ENCODE measurements at places on chromosomes 3 and 15.
A peak's percentile ranks its signal among the peaks of the same experiment; 100 is the strongest.

GRCh38 chr3:354432-354831, 157.9 kb downstream of the CHL1 start:
- H3K4me1 ChIP-seq, result peaks cover 19% of the 10 kb centered on the region
- H3K27me3 ChIP-seq, result no peaks in the 10 kb centered on the region
- peak; percentile 51 for DNase-seq
- peaks cover 7% of the 10 kb centered on the region for H3K36me3 ChIP-seq

DNA sequence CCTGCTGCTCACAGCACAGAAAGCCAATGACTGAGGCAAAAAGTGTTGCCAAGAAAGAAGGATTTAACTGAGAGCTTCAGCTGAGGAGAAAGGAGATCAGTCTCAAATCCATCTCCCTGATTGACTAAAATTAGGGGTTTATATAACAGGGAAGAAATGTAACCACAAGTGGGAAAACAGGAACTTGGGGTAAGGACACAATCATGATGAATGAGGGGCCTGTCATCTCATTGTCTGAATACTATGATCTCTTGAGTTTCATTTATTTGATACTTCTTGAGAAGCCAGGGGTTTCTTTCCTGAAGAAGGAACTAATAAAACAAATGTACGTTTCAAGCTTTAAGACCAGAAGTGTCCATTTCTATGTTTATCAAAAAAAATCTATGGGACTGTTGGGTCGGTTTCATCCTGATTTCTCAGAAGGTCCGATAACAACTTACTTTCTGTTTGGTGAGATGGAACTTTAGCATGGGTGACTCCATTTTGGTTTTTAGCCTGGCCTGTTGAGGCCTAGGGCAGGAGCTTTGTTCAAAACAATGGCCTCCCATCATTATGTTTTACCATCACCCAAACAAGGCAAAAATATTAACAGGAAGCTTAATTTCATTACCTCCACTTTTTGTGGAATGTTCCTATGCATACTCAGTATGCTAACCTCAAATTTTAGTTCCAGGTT, 76.6 kb upstream of the PIAS1 start:
- no peak overlapping the region for H3K4me3 ChIP-seq
- H3K27me3 ChIP-seq, result no peaks in the 10 kb centered on the region
- H3K36me3 ChIP-seq, result no peaks in the 10 kb centered on the region
- DNase-seq, result no peak
- H3K4me1 ChIP-seq, result no peaks in the 10 kb centered on the region
- H3K27ac ChIP-seq, result no peak overlapping the region

DNA sequence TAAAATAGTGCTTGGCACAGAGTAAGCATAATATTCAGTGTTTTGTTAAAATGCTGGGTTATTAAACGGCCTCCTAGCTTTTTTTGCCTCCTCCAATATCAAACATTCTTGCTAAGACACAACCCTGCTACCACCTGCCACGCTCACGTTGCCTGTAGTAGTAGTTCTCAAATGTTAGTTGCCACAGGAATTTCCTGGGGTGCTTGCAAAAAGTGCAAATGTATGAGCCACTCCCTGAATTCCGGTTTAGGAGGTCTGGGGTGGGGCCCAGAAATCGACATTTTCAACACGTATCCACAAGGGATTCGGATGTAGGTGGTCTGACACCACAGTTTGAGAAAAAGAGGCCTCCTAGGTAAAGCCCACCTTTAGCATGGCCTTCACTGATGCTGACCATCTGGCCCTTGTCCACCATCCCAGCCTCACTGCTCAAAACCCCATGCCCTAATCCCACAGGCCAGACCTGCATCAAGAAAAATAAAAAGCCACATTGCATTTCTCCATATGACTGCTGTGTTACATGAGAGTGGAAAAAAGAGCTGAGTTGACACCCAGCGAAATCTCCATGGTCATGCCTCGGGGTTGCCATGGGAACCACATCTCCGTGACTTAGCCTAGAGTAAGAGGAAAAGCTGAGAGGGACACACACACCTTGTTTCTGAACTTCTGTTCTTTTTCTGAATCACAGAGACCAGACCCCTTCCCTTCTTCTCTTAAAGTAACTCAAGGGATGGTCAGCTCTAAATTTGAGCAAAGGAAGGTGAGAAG, 116.4 kb upstream of the HES1 start:
- no peaks in the 10 kb centered on the region for H3K36me3 ChIP-seq
- peaks cover 4% of the 10 kb centered on the region for H3K4me1 ChIP-seq
- no peak overlapping the region for H3K4me3 ChIP-seq
- no peak overlapping the region for H3K27ac ChIP-seq
- peaks cover 14% of the 10 kb centered on the region for H3K27me3 ChIP-seq

GRCh38 chr3:1404270-1404962, 311.6 kb downstream of the CNTN6 start:
- no peak overlapping the region for H3K27ac ChIP-seq
- no peak overlapping the region for H3K4me3 ChIP-seq

DNA sequence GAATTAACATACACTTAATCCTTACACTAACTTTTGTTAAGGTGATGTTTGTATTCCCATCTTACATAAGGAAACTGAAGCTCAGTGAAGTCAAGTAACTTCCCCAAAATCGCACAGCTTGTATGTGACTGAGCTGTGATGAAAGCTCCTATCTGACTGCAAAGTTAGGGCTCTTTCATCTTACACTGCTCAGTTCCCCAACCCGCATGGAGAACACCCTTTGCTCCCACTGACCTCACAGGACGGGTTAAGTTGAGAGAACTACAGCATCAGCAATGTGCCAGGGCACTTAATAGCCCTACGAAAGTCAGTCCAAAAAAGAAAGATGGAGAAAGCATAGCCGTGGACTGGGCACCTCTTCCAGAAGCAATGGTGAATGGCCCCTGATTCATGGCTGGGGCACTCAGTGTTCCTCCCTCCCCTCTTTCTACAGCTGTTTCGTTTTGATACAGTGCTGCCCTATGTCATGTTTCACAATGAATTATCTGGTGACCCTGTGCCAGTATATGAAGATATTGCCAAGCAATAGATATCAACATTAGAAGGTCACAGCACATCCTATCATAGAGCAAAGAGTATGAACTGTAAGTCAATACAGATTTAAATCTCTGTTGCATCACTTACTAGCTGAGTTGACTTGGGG, 38.0 kb downstream of the CADPS start:
- H3K27ac ChIP-seq, result no peak overlapping the region
- DNase-seq, result no peak
- no peak overlapping the region for H3K4me3 ChIP-seq
- no peaks in the 10 kb centered on the region for H3K4me1 ChIP-seq

DNA sequence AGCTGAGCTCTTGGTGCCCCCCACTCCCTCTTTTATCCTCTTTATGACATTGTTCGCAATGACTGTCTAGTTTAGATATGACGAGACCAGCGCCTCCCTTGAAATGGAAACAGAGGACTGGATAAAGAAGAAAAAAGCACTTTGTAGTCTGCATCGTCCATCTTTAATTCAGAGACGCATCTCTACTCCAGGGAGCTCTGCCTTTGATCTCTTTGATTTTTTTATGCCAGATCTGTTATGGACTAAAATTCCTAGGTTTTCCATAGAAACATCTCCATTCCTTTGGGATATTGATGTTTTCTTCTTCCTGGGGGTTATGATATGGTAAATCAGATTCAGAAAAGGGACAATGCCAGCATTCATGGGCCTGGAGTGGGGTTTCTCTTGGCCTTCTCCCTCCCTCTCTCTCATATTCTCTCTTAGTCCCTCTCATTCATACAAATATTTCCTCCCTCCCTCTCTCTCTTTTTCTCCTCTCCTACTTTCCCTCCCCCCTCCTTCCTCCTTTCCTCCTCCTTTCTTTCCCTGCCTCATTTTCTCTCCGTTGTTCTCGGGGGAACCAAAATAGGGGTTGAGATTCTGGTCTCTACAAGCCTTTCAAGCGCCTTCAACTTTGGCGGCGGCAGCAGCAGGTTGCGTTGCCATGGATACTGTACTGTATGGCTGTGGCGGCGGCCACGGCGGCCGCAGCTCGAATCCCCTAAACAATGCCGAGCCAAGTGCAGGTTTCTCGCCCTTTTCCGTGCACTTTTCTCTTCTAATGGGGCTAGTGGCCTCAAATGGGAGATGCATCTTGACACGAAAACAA, 45.5 kb downstream of the ZIC4 start:
- H3K27me3 ChIP-seq, result peaks cover 71% of the 10 kb centered on the region
- H3K27ac ChIP-seq, result no peak overlapping the region
- DNase-seq, result no peak
- no peaks in the 10 kb centered on the region for H3K4me1 ChIP-seq
- peaks cover 7% of the 10 kb centered on the region for H3K36me3 ChIP-seq

DNA sequence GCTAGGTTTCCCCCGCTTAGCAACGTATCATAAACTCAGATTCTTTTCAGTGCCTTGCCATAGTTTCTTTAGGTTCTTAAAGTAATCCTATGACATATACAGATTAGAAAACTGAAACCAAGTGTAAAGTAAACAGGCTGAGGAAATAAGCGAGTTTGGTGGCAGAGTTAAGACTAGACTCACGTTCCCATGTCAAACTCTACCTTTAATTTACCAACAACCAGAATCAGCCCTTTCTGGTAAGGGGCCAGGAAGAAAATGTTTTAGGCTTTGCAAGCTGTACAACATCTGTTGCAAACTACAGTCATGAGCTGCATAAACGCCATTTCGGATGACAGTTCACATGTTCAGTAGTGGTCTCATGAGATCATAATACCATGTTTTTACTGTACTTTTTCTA, 128.0 kb upstream of the PRICKLE2 start:
- H3K4me1 ChIP-seq, result no peaks in the 10 kb centered on the region
- no peak overlapping the region for H3K27ac ChIP-seq

- peaks cover 3% of the 10 kb centered on the region for H3K27me3 ChIP-seq
- no peaks in the 10 kb centered on the region for H3K36me3 ChIP-seq
- no peak overlapping the region for H3K27ac ChIP-seq
- no peak for DNase-seq
- H3K4me3 ChIP-seq, result no peak overlapping the region
These were observed 48.9 kb upstream of the GMNC start for GRCh38 chr3:190911382-190911781.

DNA sequence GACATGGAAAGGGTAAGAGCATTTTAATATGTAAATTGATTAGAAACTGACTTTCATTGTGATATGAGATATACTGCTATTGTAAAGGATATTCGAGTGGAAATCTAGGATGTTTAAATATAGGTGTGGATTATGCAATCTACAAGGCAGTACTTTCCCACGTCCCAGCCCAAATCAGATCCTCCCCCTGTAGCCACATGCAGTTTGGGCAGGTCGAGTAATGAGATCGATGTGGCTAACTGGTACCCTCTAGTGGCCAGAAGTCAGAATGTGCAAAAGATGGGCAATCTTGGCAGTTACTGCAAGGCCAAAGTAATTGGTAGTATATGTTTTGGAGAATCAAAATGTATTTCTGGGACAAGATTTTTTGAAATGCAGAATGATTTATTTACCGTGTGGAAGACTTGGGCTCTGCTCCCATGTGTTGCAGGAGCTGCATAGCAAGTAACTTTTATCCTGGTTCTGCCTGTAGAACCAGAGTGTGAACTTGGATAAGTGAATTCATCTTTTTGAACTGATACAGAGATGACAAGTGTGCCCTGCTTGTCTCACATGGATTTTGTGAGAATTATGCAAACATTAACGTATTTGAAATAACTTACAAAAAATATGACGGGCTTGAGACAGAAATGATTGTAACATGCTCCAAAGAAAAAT, 94.5 kb upstream of the ADAMTSL3 start:
- H3K27ac ChIP-seq, result no peak overlapping the region
- DNase-seq, result peak; percentile 2
- no peaks in the 10 kb centered on the region for H3K36me3 ChIP-seq
- peaks cover 16% of the 10 kb centered on the region for H3K27me3 ChIP-seq
- H3K4me3 ChIP-seq, result no peak overlapping the region
- peaks cover 3% of the 10 kb centered on the region for H3K4me1 ChIP-seq

DNA sequence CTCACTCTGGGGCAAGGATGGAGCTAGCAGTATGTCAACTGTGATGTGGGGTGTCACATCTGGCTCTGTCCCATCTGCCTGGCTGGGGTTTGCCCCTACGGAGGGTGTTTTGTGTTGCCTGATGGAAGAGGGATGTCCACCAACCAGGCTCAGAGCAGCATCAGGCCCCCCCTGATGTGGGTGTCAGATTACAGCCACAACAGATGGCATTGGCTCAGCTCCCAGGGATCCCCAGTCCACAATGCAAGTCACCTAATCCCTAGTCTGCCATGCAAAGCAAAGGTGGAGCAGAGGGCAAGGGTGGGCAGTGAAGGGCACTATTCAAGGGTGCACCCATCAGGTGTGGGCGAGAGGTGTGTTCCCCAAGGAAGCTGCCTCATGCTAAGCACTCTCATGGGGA, 48.9 kb upstream of the AMOTL2 start:
- no peak overlapping the region for H3K4me3 ChIP-seq
- no peaks in the 10 kb centered on the region for H3K4me1 ChIP-seq
- H3K27ac ChIP-seq, result no peak overlapping the region
- H3K36me3 ChIP-seq, result no peaks in the 10 kb centered on the region

GRCh38 chr3:182148360-182148759, 436.6 kb downstream of the SOX2 start:
- no peaks in the 10 kb centered on the region for H3K27me3 ChIP-seq
- H3K4me3 ChIP-seq, result no peak overlapping the region
- DNase-seq, result no peak
- no peak overlapping the region for H3K27ac ChIP-seq

DNA sequence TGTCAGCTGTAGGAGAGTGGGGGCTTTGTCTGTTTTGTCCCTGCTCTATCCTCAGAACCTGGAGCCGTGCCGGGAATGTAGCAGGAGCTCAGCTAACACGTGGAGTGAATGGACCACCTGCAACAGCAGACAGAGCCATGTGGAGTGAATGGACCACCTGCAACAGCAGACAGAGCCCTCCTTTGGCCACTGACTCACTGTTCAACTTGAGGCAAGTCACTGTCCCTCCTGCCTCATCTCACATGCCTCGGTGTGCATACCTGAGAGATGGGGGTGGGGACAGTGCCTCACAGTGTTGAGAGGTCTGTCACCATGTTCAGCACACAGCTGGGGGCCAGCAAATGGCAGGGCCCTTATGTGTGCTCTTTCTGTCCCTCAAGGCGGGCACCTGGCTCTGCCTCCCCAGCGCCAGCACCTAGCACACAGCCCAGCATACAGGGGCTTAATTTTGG, 27.9 kb downstream of the FEM1B start:
- no peak overlapping the region for H3K4me3 ChIP-seq
- H3K27ac ChIP-seq, result no peak overlapping the region
- no peak for DNase-seq
- peaks cover 17% of the 10 kb centered on the region for H3K4me1 ChIP-seq
- no peaks in the 10 kb centered on the region for H3K36me3 ChIP-seq
- H3K27me3 ChIP-seq, result peaks cover 15% of the 10 kb centered on the region

DNA sequence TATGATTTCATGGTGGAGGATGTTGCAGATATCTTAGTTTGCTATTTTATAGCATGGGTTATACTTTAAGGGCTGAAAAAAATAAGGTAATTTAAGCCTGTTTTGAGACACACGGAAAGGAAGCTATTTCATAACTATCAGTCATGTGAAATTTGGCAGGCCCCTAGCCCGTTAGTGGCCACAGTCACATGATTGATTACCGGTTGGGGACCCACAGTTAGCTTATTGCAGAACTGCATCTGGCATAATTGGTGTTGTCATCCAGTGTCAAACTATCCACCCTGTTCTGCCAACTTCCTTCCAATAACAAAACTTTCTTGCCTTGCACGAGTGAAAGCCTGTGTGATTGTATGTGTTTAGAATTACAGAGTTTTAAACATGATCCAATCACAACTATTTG, 35.2 kb downstream of the FNDC3B start:
- no peak overlapping the region for H3K27ac ChIP-seq
- H3K4me3 ChIP-seq, result no peak overlapping the region
- no peaks in the 10 kb centered on the region for H3K36me3 ChIP-seq
